HTR-8/SVneo (cell line): ENCODE measurements at places on chromosomes 4 and X.

DNA sequence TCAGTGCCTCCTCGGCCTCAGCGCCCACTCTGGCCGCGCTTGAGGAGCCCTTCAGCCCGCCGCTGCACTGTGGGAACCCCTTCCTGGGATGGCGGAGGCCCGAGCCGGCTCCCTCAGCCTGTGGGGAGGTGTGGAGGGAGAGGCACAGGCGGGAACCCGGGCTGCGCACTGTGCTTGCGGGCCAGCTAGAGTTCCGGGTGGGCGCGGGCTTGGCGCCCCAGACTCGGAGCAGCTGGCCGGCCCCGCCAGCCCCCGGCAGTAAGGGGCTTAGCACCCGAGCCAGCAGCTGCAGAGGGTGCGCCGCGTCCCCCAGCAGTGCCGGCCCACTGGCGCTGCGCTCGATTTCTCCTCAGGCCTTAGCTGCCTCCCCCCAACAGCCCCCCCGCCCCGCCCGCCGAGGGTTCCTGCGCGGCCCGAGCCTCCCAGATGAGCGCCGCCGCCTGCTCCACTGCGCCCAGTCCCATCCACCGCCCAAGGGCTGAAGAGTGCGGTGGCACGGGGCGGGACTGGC lies 1137.0 kb downstream of the PCDH18 start:
- no peak for DNase-seq

- DNase-seq: no peak
Measured at GRCh38 chrX:78327370-78328086, at the start of gene CYSLTR1. Gene CYSLTR1, minus strand, starts transcription at chrX:78327611. Its CDS starts 53,865 bp downstream, at chrX:78273746.

- no peak for DNase-seq
Measured at GRCh38 chr4:52713456-52713937, 37.7 kb downstream of the ERVMER34-1 start.

DNA sequence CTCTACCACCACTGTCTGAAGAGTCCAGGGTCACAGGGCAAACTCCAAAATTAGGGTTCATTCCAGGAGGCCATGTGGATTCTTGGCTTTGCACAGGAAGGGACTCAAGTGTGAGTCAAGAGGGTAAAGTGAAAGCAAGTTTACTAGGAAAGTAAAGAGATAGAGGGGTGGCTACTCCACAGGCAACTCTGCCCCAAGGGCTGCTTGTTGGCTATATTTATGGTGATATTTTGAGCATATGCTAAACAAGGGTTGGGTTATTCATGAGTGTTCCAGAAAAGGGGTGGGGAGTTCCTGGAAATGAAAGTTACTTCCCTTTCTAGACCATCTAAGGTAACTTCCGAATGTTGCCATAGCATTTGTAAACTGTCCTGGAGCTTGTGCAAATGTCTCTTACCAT lies 1222.0 kb upstream of the TENM3 start:
- DNase-seq: no peak

DNA sequence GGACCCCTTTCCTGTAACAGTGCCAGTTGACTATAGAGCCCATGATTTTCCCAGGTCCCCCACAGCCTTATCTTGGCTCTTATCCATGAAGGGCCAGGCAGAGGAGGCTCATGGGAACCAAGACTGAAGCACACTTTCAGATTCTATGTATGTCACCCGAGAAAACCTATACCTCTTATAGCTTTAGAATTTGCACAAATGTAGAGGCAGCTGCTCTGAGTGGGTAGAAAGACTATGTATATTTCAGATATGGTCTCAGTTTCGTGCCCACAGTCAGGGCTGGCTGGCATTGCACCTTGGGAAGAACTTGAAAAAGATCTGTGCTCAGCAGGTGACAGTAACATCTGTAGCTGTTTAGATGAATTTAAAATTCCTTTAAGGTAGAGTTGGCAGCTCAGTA lies 8.3 kb upstream of the LNX1 start:
- DNase-seq: no peak

GRCh38 chr4:182139491-182139890 lies 103.7 kb upstream of the TENM3 start:
- DNase-seq: no peak

GRCh38 chr4:186146458-186146857 lies 42.0 kb downstream of the FAM149A start:
- DNase-seq: no peak

DNA sequence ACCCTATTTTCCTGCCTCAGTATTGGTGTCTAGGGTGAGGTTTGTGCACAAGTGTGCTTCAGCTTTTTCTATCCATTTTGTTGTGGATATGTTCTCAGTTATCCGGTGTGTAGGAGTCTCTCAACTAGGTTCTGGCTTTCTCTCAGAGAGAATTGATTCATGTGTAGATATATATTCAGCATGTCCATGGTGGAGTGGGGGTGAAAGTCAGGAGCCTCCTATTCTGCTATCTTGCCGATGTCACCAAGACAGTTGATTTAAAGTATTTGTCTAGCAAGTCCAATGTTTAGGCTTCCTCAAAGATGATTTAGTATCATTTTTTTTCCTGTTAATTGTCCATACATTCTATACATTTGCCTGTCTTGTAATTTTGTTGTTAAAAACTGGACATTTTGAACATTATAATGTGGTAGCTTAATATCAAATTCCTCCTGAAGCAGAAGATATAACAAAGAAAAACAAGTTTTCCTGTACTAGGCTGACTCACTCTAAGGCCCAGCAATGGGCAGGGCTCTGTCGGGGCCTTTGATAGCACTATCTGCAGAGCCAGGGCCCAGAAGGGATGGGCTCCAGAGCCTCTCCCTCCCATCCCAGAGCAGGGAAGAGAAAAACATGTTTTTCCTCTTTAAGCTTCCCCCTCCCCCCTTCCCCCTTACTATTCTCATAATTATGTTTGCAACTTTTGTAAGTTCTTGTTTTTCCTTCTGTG lies 37.6 kb downstream of the GLUD2 start:
- DNase-seq: no peak

- DNase-seq: no peak
Measured at GRCh38 chr4:87677731-87678130, 27.7 kb downstream of the DMP1 start.

DNA sequence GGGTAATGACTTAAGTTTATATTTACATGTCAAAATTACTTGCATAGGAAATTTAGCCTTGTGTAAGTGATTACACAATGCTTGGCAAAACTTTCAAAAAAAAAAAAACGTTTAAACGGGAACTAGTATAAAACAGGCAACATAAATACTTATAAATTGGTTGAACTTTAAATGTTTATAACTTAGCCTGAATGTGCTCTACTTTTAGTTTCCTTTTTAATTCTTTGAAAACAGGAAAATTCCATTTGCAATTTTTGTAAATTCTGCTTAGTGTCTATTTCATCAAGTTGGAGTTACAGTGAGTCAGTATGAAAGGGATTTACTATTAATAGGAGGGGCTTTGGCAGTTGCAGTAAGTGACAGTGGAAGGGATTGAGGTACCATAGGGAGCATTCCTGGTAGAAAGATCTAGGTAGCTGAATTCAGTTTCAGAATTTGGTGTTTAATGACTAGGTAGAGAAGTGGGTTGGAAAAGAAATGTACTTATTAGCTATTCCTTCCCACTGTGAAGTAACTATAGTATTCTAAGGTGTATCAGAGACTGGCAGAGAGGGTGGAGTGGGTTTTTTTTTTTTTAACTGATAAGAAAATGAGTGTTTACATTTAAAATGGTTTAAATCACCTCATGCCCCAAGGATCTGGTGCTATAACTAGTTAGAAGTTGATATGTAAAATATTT lies 2.8 kb downstream of the STAG2 start:
- no peak for DNase-seq

DNA sequence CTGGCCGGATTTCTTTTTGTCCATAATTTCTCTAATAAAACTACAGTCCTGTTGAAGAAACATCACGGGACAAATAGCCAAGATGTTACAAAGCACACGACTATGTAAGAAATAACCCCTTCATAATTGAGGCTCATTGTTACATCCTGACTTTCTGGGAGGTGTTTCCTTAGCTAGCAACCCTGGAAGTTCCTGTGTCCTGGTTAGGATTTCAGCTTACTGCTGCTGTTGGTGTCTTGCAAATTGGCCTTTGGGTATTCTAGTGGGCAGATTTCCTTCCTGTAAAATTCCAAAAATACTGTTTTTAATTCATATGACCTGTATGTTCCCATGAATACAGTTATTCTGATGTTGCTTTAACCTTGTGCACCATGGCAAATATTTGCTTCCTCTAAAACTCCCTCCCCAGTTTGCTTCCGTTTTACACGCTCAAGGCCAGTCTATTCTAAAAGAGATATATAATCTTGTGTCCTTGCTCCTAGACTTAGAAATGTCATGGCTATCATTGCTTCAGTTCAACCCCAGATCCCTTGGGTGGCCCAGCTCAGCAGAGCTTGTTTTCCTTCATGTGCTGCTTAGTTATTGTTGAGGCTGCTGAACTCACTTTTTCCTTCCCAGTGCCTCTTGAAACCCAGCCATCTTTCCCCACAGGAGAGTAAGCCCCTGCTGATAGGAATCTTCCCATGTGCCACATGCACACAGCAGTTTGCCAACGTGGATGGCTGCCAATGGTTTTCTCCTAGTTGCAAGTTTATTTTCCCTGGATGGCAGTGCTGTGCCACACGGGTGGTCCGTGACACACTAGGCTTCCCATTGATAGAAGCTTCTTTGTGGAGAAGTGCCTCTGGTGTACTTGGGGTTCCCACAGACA lies 75.8 kb downstream of the TSPAN7 start:
- no peak for DNase-seq

DNA sequence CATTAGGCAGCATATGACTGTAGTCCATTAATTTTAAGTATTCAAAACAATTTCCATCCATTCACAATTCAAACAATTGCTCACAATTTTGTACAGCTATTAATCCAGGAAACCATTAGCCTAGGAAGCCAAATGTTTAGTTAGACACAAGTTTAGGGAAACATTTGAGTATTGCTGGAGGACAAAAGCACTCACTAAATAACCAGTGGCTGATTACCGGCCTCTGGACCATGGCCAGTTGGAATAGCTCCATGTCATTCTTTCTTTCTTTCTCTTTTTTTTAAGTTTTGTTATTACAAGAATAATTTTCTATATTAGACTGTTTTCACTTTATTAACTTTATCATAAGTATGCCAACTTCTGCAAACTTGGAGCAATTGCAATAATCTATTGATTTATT lies 31.3 kb downstream of the TRIML2 start:
- DNase-seq: no peak

GRCh38 chr4:53863736-53864365 lies 200.6 kb downstream of the CHIC2 start:
- DNase-seq: no peak

DNA sequence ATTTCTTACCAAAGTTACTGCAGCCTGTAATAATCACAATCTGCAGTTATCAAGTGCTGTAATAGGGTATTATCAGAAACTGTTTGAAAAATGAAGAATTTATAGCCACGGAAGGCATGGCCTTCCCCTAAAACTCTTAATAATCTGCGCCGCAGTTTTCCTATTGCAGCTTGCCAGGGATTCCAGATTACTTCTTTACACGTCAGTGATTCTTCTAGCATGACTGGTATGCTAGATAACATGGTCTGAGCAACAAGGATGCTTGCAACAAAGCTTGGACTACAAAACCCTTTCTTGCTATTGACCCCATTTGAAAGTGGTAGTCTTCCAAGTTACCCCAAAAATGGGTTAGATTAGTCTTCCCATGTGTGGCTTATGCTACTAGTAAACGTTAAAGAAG lies 47.2 kb upstream of the GK2 start:
- no peak for DNase-seq

DNA sequence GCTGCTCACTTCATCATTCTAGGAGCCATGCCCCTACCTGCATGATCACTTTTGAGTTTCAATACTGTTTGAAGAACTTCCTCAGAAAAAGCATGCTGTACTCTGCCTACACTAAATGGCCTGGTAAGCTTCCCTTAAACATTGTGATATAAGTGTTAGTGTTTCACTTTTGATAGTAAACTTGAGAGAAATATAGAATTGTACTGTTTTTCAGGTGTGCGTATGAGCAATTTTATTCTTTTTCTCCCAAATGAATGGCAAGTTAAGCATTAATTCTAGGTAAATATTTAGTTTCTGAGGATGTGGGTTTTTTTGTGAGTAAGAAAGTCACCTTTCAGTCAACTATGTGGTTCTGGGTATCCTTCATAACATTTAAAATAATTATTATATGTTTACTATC lies 484.5 kb downstream of the IL15 start:
- DNase-seq: no peak

DNA sequence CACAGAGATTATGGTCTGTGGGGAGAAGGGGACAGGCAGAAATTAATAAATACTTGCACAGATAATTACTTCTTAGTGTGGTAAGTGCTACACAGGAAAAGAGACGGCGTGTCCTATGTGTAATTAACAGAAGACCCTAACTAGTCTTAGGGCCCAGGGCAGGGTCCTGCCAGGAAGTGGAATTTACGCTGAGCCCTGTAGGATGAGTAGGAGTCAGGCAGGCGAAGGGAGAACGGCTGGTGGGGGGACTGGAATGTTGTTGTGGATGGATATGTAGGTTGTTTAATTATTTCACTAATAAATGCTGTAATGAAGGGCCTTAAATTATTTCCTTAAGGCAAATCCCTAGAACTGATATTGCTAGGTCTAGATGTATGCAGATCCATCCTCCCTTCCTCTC lies 26.7 kb upstream of the MFAP3L start:
- DNase-seq: no peak

DNA sequence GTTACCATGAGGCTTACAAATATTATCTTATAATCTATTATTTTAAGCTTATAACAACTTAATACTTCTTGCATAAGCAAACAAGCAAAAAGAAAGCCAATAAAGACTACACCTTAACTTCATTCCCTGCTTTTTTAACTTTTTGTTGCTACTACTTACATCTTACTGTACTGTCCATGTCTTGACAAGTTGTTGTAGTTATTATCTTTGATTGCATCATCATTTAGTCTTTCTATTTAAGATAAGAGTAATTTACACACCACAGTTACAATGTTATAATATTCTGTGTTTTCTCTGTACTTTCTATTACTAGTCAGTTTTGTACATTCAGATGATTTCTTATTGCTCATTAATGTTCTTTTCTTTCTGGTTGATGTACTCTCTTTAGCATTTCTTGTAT lies 346.6 kb downstream of the SMARCA1 start:
- DNase-seq: no peak

DNA sequence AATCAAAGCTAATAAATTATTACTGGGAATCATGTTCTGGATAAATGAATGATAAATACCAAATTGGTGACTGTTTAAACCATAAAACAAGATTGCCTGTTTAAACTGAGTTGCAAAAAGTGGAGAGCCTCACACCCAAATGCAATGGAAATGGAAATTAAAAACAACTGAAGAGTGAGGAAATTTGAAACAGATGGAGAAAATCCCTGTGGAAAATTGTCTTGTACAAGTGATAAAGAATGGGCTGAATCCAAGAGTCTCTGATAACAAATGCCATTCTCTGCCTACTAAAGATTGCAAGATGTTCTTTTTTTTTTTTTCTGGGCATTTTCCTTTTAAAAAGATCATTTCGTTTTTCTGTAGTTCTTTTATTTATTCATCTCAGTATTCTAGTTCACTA lies 426.3 kb downstream of the NLGN4X start:
- no peak for DNase-seq

GRCh38 chr4:118086344-118086743 lies 52.1 kb downstream of the NDST3 start:
- peak; percentile 5 for DNase-seq

GRCh38 chr4:101282076-101282844 lies 65.1 kb downstream of the PPP3CA start:
- no peak for DNase-seq

GRCh38 chr4:95693594-95693993 lies 144.8 kb upstream of the UNC5C start:
- DNase-seq: no peak

GRCh38 chr4:155541716-155542115 lies 124.9 kb upstream of the GUCY1A1 start:
- no peak for DNase-seq

GRCh38 chr4:41874398-41874797 lies 60.8 kb upstream of the TMEM33 start:
- DNase-seq: no peak

- no peak for DNase-seq
Measured at GRCh38 chr4:102094481-102094880, 250.8 kb downstream of the SLC39A8 start.
